ENCODE measurements at places on chromosomes 5 and 9.

DNA sequence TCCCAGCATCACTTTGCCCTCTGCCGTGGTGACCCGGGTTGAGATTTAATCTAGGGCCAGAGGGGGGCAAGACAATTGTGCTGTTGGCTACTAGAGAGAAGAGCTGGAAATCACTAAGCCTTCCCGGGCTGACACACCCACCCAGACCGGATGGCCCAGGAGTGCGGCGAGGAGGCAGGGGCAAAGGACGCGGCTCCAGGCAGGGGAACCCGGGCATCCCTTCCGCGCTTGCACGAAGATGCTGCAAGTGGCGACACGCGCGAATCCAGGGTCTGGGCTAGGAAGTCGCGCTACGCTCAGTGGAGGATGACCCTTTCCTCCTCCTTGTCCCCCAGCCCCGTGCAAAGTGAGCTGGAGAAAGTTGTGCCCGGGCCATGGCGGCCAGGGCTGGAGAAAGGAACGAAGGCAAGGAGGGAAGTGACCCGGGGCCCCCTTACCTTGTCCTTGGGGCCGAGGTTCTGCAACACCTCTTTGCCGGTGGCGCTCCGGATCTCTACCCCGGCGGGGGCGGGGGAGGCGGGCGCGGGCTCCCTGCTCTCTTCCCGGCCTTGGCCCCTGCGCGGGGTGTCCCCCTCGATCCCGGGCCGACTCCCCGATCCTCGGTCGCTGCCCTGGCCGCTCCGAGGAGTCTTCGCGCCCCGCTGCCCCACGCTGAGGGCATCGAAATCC lies 693 bp downstream of the DPYSL3 start:
- DNase-seq, result peak; percentile 74

- DNase-seq, result no peak
Measured at GRCh38 chr5:58544926-58545325, 37.9 kb upstream of the RAB3C start.

- DNase-seq, result no peak
Measured at GRCh38 chr5:181235323-181235688, 8.4 kb downstream of the RACK1 start.

GRCh38 chr5:115170929-115171510 lies 1.3 kb upstream of the TRIM36 start:
- DNase-seq, result peak; percentile 16

- DNase-seq, result no peak
Measured at GRCh38 chr9:37342895-37343294, 79.6 kb upstream of the GRHPR start.

GRCh38 chr9:101727612-101728524 lies 10.6 kb downstream of the GRIN3A start:
- DNase-seq, result peak; percentile 34

DNA sequence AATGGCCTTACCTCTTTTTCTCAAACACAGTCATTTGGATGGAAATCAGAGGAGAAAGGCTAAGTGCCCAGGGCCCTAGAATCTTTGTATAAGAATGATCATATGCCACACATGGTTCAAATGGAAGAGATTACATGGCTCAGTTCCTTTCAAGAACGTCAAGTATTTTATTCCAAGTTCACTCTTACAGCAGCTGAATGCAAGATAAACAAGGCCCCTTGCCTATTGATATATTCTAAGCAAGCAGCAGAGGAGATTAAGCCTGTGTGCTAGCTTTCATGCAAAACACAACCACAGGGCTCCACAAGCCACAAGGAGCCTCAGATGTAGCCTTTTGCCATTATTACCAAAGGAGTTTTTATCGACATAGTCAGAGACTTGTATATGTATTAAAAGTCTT lies 55.3 kb upstream of the SLCO6A1 start:
- no peak for DNase-seq

- no peak for DNase-seq
Measured at GRCh38 chr9:26157411-26157810, 479.2 kb upstream of the TUSC1 start.

- DNase-seq, result no peak
Measured at GRCh38 chr5:27494887-27495286, 456.5 kb upstream of the CDH9 start.

GRCh38 chr9:109639674-109640579 lies 140.1 kb upstream of the PALM2AKAP2 start:
- no peak for DNase-seq

DNA sequence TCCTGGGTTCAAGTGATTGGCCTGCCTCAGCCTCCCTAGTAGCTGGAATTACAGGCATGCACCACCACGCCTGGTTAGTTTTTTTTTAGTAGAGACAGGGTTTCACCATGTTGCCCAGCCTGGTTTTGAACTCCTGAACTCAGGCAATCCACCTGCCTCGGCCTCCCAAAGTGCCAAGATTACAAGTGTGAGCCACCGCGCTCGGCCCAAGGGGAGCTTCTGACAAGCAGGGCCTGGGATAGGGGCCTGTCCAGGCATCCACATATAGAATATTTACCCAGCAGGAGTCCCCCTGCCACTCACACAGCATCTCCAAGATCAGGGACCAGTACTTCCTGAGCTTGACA lies 10.1 kb downstream of the IRF1 start:
- DNase-seq, result no peak

GRCh38 chr9:76403352-76403751 lies 9.1 kb upstream of the RFK start:
- DNase-seq, result peak; percentile 26

DNA sequence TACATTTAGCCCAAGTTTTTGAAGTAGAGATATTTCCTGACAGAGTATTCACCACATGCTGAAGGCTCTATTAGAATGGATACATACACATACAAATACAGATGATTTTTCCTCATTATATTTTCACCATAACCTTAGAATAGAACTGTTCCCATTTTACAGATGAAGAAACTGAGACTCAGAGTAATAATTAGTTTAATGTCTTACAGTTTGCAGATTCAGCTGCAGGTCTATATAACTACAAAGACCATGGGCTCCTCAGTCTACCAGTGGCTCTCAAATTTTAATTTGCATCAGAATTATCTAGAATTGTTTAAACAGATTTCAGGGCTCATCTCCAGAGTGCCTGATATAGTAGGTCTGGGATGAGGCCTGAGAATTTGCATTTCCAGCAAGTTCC lies 64.4 kb downstream of the GRAMD2B start:
- DNase-seq, result no peak
